CD4-positive, alpha-beta T cell treated with Interleukin-21 for 1 hour (primary cell): ENCODE measurements at places on chromosomes 4 and X.

GRCh38 chr4:66591968-66592367 is 921.7 kb upstream of the EPHA5 start:
- no peak for DNase-seq

- DNase-seq, result no peak
These were observed 235.6 kb upstream of the BCOR start for GRCh38 chrX:40333344-40333743.

DNA sequence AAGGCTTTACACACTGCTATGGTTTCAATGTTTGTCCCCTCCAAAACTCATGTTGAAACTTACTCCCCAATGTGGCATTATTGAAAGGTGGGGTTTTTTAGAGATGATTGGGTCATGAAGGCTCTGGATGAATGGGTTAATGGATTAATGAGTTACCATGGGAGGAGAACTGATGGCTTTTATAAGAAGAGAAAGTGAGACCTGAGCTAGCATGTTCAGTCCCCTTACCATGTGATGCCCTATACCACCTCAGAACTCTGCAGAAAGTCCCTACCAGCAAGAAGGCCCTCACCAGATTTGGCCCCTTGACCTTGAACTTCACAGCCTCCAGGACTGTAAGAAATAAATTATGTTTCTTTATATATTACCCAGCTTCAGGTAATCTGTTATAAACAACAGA is 68.9 kb upstream of the CAPN6 start:
- DNase-seq, result no peak

- no peak for DNase-seq
These were observed 197.6 kb downstream of the SCFD2 start for GRCh38 chr4:53168228-53168627.

DNA sequence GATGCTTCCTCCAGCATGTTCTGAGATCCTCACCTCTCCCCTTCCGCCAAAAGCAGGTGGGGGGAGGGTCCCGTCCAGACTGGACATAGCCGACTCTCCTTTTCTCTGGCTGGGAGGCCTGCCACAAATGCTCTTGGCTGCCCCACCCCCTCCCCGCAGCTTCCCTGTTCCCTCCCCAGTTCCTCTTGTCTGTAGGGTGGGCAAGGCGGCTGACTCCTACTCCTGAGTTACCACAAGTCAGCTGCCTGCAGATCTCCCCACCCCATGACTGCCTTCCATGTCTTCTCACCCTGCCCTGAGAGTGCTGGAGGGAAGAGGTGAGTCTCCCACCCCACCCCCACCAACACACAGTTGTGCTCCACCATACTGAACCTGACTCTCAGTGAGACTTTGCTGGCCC is 2.9 kb downstream of the ATP6AP1 start:
- no peak for DNase-seq

- no peak for DNase-seq
These were observed 94.7 kb upstream of the SRD5A3 start for GRCh38 chr4:55251342-55251741.

GRCh38 chr4:107497054-107497453 is 223.0 kb downstream of the PAPSS1 start:
- DNase-seq, result no peak

- no peak for DNase-seq
These were observed 129.7 kb upstream of the USP38 start for GRCh38 chr4:143054971-143055370.

- DNase-seq, result no peak
These were observed 5.7 kb downstream of the SPON2 start for GRCh38 chr4:1166509-1167243.

DNA sequence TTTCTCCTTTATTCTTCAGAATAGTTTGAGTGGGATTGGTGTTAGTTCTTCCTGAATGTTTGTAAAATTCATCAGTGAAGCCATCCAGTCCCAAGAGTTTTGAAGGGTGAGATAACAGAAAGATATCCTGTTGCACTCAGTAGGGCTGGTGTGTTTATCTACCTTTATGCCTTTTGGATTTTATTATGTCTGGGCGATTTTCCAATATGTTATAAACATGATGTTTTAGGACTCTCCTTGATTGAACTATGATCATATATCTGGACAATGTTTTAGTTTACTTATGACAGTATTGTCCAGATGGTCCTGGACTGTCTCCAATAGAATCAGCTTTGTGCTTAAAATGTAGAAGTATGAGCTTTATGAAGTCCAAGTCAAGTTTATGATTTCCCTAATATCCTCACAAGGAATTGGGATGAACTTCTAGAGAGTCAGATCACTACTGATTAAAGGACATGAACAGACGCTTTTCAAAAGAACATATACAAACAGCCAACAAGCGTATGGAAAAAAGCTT is 77.6 kb upstream of the ITM2A start:
- DNase-seq, result no peak

GRCh38 chr4:78748381-78748780 is 27.8 kb upstream of the BMP2K start:
- no peak for DNase-seq

DNA sequence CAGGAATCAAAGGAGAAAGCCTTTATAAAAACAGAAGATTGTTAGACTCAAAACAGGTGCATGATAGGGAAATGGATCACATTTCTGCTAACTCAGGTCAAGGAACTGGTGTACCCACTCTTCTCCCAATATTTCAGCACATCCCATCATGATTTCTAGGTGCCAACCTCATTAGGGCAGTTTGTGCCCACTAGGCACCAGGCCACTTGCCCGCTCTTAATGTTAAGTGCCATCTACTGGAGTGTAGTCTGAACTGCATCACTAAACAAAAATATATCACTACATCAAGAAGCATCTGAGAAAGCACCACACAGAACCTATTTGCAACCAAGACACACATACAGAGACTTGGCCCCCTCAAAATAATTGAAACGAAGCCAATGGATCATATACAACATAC is 140.4 kb upstream of the GRID2 start:
- DNase-seq, result no peak

DNA sequence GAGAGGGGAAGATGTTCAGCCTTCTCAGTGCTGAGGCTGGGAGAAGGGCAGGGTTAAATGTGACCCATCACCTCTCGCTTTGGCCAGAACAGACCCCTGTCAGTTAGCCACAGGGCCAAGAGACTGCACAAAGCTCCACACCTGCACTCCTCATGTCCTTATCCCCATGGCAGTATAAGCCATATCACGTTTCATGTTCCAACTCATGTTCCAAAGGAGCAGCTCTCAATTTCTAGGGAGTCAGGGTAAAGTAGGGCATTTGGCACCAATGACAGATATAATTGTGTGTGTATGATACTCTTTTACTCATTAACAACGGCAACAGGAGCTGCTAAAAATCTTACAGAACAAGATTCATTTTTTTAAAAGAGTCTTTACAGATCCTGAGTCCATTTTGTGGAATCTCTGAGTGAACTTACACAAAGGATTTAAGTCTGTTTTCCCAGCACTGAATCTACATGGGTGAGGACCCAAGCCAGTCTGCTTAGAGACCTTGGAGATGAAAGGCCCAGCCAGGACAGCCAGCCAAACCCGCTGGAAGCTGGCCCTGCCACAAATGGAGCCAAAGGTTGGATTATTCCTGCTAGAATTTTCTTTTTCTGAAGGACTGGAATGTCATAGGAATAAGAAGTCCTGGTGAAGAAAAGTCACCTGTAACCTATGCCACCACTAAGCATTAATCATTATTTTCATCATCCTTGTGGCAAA is 129.1 kb upstream of the SMAD1 start:
- no peak for DNase-seq

GRCh38 chrX:103678199-103678993 is 8.1 kb downstream of the MORF4L2 start:
- no peak for DNase-seq

DNA sequence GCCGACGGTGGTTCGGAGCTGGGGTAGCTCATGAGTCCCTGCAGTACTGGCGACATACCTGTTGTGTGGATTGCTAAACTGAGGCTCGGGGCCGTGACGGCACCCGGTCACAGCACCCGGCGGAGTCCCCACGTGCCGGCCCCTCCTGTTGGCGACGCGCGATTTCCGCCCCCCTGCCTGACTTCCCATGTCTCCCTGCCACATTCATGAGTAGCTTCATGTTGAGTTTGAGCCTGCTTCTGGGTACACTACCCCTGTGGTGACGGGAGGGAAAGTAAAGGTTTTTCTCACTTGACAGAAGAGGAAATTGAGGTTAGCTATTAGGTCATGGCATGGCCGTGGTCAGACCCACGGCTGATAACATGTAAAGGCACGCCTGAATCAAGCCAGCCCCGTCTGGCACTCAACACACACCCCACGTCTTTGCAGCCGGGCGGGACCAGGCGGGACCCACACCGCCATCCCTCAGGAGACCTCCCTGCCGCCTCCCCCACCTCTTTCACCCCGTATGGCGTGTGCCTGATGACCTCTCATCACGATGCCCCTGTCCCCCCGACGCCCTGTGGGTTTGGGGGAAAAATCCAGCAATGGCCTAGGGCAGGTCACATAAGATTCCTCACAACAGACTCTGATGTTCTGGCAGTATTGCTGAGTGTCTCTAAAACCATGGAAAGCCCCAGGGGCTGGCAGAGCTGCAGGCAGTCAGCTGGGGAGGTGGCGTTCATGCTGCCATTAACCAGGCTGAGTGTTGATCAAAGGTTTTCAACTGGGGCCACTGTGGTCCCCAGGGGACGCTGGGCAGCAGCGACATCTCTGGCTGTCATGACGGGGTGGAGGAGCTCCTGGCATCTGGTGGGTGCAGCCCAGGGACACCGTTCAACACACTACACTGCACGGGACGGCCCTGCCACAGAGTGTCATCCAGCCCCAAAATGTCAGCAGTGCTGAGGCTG is 29.2 kb downstream of the P2RY8 start:
- DNase-seq, result peak; percentile 67

- DNase-seq, result no peak
These were observed 2.7 kb upstream of the ALAS2 start for GRCh38 chrX:55033429-55033828.

DNA sequence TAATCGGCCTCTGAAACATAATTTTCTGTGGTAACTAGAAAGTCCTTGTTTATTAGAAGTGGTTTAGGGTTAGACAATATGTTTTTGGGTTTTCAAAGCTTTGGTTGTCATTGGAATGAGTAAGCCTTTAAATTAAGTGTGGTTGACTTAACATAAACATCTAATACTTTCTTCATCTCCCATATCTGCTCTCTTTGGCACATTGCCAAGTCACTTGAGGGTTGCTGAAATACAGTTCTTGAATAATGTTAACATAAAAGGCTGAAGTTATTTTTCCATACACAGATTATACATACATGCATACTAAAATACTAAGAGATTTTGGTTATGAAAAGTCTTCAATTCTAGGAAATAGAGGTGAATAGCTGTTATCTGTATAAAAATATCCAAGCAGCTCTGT is 241.7 kb upstream of the BMP3 start:
- peak; percentile 8 for DNase-seq

DNA sequence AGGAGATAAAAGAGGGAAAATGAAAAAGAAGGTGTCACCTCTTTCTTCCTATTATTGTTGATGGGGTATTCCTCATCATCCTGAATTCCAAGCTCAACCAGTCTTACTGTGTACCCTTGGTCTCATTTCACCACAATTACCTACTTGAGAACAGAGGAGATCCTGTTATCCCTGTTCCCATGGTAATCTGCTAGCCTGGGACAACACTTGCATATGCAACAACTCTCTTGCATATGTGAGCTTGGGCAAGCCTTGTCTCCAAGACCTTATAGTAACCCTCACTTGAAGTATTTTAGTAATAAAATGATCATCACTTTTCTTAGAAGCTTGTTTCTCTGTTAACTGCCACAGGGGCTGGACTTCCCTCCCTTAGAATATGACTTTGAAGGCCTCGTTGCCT is 253.7 kb downstream of the NAP1L3 start:
- no peak for DNase-seq

DNA sequence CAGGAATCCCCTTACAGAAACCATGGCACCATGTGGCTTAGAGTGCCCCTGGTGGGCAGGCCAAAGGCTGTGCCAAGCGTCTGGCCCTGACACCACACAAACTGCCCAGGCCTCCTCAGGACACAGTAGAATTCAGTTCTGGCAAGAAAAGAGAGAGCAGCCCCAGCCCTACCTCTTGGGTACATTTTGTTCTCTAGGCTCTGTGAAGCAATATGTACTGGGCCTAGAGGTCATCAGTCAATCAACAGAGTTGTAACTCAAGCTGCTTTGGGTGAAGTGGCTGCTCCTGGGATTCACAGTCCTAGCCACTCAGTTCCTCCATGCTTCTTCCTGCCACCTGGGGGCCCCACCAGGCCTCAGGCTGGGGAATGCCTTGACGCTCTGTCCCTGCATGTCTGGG is 158.1 kb upstream of the MAMLD1 start:
- no peak for DNase-seq

GRCh38 chrX:153477901-153478300 is 7.5 kb upstream of the HAUS7 start:
- DNase-seq, result no peak

GRCh38 chr4:107711831-107712230 is 8.2 kb downstream of the PAPSS1 start:
- DNase-seq, result no peak

DNA sequence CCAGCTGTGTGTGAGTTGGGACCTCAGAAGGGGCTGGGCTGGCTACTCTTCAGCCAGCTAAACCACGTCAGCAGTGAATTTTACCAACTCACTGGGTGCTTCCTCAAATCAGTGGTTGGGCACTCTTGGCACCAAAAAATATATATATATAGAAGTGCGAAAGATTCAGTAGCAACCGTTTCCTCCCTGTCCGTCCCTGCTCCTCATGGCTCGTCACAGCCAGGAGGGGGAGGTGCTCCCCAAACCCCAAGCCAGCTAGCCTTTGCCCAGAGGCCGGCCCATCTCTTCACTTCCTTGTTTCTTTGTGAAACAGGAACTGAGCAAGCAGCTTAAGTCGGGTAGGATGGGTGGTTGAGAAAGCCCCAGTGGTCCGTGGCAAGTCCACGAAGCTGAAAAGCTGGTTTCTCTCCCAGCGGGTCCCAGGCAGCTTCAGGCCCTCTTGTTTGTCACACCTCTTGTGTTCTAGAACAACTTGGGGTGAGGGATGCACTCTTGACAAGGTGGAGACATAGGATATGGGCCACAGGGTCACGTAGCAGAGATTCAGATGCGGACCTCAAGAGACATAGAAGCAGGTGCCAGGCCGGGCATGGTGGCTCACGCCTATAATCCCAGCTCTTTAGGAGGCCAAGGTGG is 6.8 kb upstream of the SASH3 start:
- peak; percentile 65 for DNase-seq

GRCh38 chr4:11039634-11040131 is 355.1 kb upstream of the CLNK start:
- DNase-seq, result no peak

GRCh38 chr4:73615613-73616012 is 4.6 kb downstream of the RASSF6 start:
- no peak for DNase-seq

DNA sequence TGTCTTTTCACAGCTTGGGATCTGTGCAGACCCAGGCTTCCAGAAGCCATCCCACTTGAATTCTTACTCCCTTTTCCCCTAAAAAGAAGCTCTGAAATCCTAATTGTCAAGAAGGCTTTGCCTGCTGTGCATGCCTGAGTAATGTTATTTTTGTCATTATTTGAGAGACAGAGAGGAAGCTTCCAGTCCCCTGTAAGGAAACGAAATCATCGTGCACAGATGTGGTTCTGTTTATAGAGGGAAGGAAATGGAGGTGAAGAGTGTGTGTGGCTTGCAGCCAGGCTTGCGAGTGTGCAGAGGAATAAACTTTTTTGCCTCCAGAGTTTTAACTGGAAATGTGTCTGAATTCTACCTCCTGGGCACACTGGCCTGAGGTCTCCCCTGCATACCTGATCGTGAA is 70.2 kb downstream of the TBL1X start:
- DNase-seq, result no peak
